ENCODE measurements at places on chromosomes 3 and 15. TPM values are rescaled to one million over a fixed set of nuclear protein-coding genes. Genes with fewer than 3 reads are reported as not detected.

DNA sequence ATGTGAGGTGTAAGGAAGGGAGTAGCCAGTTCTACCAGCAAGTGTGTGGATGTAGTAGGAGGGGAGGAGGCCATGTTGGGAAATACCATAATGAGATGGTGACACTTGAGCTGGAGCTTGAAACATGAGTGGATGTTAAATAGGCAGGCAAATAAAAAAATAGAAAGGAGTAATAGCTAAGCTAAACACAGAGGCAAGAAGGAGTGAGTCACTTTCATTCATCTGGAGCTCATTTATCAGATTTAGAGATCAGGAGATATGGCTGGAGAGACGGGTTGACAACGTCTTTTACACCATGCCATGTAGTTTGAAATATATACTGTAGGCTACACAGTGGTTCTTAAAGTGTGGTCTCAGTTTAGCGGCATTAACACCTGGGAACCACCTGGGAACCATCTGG is 390.5 kb downstream of the DIPK2A start:
- no peak for DNase-seq

The MCTP2 gene
- total RNA-seq: 17.0 TPM

The ENTPD3 gene
- not detected for total RNA-seq

The MESP1 gene
- total RNA-seq: 5.3 TPM

DNA sequence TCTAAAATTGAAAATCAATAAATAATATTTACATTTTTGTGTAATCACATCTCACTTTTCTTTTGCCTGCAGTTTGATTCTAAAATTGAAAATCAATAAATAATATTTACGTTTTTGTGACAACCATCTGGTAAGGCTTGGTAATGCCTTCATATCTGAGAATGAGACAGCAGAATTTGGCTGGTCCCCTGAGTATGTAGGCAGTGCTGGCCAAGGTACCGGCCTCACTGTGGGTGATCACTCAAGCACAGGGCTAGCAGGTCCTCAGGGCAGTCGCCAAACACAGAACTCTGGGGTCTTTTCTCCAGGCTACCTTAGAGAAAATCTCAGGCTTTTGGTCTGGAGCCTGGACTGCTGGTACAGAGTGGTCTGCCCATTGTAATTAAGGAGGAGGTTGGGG is 26.2 kb downstream of the RTP3 start:
- no peak for DNase-seq

All from CD8-positive, alpha-beta memory T cell (primary cell).